Aorta (tissue), 5 donors: ENCODE measurements at places on chromosomes 6 and 20. TPM values are rescaled to one million over a fixed set of nuclear protein-coding genes. Genes with fewer than 3 reads are reported as not detected.
A peak's percentile ranks its signal among the peaks of the same experiment; 100 is the strongest.

KHDC1L gene
- not detected for polyA plus RNA-seq

OR2H1 gene
- not detected for polyA plus RNA-seq

DUSP15 gene
- polyA plus RNA-seq = 2.6 TPM

ZNF322 gene
- polyA plus RNA-seq = 7.9 TPM

GRCh38 chr6:167953551-167953950, 43.9 kb upstream of the KIF25 start:
- DNase-seq = no peak

- no peak for DNase-seq
Measured at GRCh38 chr6:2448826-2449571, 203.6 kb upstream of the GMDS start.

DNA sequence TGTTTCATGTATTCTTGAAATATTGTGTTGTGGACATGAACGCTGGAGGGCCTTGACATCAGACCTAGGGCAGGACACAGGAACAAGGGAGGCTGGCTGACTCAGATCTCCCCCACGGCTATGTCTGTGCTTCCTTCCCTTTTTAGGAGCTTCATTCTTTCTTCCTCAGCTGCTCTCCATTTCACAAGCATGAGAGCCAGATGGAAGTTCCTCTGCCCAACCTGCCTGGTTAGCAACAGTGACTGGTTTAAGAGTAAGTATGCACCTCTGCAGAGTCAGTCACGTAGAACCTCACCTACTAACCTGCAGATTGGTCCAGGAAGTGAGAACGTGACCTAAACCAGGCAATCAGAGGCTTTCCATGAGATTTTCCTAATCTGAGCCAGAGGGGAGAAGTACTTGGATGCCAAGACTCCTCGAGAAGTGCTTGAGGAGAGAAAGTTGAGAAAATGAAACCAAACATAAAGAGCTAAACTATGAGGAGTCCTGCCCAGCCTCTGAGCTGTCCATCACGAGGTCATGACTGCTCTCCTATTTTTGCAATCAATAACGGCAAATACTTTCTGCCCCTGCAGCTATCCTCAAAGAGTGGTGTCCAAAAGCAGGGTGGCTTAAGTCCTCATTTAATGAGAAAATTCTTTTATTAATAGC, 465.2 kb upstream of the CITED2 start:
- DNase-seq = no peak

DNA sequence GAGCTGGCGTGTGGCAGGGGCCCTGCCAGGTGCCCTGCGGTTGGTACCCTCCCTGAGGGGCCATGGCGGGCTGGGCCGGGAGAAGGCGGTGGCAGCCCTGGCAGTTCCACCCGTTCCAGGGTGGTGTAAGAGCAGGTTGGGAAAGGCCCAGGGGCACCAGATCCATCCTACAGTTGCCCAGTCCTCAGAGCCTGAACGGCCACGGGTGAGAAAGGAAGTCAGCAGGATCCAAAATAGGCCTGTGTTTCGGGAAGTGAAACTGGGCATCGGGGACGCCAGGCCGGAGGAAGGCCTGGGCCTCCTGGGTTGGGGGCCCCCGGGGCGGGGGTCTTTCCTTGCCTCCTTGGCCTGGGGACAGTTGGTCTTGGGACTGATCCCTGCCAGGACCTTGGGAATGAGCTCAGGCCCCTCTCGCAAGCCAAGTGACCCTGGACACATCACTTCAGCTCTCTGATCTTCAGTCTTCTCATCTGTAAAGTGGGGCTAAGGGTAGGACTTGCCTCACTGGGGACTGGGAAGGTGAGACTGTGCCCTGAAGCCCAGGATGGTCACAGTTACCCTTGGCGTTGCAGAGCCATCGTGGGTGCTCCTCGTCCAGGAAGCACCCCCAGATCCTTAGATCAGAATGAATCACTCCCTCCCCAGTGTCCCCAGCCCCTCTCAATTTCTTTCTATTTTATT, 18.1 kb upstream of the NOL4L start:
- DNase-seq = no peak

GRCh38 chr6:139888681-139889122, 514.3 kb upstream of the CITED2 start:
- no peak for DNase-seq

DNA sequence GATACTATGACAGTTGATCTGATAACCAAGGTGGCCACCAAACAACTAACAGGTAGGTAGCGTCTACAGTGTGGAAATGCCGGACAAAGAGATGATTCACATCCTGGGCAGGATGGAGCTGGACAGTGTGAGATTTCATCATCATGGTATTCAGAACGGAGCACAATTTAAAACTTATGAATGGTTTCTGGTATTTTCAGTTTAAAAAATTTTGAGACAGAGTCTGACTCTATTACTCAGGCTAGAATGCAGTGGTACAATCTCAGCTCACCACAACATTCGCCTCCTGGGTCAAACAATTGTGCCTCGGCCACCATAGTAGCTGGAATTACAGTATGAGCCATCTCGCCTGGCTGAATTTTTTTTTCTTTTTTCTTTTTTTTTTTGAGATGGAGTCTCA, 43.8 kb downstream of the CEP57L1 start:
- no peak for DNase-seq

- DNase-seq = peak; percentile 55
Measured at GRCh38 chr20:50455656-50456451, 54.3 kb upstream of the PTPN1 start.

DNA sequence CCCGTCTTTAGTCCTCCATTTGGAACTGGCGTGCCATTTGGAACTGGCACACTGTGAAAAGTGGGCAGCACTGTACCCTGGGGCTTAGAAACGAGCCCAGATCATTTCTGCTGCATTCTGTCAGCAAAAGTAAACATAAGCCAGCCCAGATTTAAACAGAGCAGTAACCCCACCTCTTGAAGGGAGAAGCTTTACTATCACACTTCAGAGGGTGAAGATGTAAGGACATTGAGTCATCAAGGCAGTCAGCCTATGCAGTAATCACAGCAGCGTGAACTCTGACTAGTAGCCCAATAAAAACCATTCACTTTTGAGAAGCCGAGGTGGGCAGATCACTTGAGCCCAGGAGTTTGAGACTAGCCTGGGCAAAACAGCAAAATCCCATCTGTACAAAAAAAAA, 216.9 kb downstream of the EYA2 start:
- no peak for DNase-seq

GRCh38 chr20:1538655-1539054, 18.9 kb downstream of the SIRPD start:
- DNase-seq = no peak

DNA sequence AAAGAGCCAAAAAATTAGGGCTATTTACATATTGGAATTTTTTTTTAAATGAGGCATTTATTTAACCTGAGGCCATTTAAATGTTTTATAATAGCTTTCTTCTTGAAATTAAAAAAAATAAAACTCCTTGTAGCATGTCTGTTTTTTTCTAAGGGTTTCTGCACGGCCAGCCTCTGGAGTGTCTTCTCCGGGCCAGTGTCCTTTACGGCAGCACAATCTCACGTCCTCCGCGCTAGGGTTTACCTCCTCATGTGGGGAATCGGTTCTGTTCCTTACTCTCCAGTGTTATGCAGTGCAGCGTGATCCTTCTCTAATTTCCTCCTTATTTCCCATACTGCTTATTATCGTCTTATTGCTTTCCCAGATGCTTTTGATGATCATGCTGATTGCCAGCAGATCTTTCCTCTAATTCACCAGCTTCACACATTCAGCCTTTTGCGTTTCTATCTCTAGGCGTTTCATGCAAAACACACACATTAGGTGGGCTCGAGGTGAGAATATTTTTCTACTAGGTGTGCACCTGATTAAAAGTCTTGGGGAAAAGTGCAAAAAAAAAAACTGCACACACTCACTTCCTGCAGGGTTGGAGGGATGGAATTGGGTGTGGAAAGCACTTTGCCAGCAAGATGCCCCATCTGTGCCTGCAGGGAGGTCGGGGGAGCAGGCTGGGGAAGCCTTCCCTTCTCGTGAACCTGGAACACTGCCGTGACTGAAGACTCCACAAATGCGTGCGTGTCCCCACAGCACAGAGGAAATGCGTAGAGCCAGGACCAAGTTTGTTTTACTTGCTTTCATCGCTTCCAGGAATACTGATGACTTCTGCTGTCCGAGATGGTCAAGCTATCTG, 56.1 kb downstream of the PSMG4 start:
- peak; percentile 40 for DNase-seq
